ENCODE measurements at places on chromosomes 16 and 17.

GRCh38 chr17:55440391-55440790 is 18.8 kb upstream of the MMD start:
- DNase-seq, result no peak

- DNase-seq, result no peak
Observed at GRCh38 chr17:17468217-17469010, 8.4 kb upstream of the MED9 start.

GRCh38 chr17:74516561-74517328 is 14.5 kb downstream of the CD300LB start:
- DNase-seq, result no peak

DNA sequence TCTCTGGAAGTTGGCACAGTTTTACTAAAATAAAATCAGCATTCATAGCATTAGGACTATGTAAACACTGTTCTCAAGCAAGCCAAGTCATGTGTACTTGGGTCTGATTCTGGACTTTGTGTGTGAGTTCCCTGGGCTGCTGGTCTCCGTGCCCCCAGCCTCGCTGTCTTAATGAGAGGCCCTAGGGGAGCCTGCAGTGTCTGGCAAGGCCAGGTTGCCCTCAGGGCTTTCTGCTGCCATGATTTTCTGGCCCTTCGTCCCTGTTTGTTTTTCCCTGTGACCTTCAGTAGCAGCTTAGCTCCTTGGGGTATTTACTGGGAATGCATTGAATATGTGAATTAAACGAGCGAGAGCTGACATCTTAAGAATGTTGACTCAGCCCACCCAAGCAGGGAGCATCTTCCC is 161.8 kb downstream of the RPTOR start:
- DNase-seq, result no peak

DNA sequence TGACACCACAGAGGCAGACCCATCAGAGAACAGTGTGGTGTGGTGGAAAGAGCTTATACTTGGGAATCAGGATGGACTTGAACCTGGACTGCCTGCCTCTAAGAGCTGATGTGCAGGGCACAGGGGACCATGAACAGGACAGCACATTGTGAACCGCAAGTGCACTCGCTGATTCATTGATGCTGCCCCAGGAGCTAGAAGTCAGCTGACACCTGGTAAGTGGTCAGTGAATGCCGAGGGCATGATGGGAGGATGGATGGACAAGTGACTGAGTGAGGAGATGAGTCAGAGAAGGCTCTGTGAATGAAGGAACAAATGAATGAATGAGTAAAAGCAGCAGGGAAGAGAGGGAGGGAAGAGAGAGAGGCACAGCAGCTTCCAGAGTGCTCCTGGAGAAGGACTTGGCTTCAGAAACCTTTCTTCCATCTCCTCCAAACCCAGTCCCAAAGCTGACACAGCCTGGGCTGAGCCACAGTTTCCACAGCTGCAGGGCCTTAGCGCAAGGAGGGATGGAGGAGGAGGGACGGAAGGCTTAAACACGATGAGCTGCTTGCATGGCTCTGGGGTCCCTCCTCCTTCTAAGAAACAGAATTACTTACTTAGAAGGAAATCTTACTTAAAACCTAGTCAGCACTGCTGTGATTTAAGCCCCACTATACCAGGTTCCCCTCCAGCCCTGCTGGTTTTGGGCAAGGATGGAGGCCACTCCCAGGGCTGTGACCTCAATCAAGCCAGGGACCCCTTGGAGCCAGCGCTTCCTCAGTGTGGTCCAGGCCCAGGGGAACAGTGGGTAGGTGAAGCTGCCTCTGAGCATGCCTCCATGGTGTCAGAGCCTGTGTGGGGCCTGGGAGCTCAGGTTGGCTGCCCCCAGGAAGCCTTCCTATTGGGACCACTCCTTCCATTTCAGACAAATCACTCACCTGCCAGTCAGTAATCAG is 184.6 kb downstream of the TMEM132E start:
- DNase-seq, result no peak

DNA sequence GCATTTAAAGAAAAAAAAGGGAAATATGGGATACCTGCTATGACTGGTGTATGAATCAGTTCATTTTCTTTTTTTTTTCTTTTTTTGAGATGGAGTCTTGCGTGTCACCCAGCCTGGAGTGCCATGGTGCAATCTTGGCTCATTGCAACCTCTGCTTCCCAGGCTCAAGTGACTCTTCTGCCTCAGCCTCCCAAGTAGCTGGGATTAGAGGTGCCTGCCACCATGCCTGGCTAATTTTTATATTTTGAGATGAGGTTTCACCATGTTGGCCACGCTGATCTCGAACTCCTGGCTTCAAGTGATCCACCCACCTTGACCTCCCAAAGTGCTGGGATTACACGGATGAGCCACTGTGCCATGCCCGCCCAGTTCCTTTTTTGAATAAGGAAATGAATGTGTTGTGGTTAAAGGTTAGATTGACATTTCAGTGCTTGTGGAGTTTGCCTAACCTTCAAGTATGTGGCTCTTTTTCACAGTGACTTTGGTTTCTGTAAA is 7.7 kb downstream of the HAPSTR1 start:
- no peak for DNase-seq
